ENCODE measurements at places on chromosomes 16 and 17.

- DNase-seq = no peak
Observed at GRCh38 chr17:45310380-45311324, 6.2 kb downstream of the MAP3K14 start.

- no peak for DNase-seq
Observed at GRCh38 chr17:40157973-40158372, 17.6 kb downstream of the CASC3 start.

- DNase-seq = no peak
Observed at GRCh38 chr16:19210968-19211367, 42.9 kb downstream of the SYT17 start.

GRCh38 chr16:49664221-49665215, 191.4 kb downstream of the ZNF423 start:
- DNase-seq = no peak

DNA sequence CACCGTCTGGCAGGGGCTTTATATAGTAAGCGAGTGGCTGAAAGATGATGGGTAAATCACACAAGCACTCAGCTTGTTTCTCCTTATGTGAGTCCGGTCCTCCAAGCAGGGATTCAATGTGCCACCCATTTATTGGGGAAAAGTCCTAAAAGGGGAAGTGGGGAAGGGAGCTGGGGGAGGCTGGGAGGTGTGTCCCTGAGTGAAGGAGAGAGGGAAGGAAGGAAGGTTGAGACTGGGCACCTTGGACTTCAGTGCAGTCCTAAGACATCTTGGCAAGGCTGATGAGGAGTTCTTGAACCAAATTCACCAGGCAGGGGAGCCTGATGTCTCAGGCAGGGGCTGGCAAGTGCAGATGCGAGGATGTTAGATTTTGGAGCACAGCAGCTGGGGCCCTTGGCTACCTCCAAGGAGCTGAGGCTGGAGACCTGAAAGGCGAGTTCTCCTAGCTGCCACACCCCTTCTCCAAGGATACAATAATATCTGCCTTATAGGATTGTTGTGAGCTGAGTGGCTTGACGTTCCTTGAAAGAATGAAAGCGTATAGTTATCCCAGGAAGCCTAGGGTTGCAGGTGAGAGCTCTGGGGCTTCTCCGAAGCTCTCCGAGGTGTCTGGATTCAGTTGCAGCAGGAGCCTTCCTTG, 23.0 kb upstream of the CYLD start:
- DNase-seq = no peak

DNA sequence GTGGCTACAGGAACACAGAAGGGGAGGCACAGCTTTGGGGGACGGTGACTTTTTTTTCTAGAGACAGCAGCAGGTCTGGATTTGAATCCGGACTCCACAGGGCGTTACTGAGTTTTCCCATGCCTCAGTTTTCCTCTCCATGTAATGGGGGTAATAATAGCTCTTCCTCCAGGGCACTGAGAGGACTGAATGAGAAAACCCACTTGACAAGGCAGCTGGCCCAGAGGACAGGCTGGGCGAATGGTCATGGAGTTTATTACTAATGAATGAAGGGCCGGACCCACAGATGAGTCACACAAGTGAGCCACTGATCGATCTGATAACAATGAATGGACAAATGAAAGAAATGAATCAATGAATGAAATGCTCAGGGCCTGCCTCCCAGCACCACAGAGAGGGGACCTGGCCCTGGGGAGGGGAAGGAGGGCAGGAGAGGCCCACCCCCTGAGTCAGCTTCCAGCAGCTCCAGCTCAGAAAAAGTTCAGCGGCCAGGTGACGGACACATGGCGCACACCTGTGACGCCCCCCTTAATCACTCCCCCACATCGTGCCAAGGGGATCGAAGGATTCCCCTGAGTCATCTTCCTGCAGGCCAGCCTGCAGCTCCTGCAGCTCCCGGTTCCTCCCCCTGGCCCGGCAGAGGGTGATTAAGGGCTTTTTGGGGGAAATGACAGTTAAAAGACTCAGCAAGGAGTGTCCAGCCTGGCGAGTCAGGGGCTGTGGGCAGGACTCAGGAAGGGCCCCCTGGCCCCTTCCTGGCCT, 54.3 kb downstream of the SOCS1 start:
- DNase-seq = no peak

All from NCI-H2081 (cell line).